ENCODE measurements at places on chromosomes 1 and 21.

GRCh38 chr1:57638239-57638638 lies 214.4 kb upstream of the DAB1 start:
- no peak for DNase-seq

DNA sequence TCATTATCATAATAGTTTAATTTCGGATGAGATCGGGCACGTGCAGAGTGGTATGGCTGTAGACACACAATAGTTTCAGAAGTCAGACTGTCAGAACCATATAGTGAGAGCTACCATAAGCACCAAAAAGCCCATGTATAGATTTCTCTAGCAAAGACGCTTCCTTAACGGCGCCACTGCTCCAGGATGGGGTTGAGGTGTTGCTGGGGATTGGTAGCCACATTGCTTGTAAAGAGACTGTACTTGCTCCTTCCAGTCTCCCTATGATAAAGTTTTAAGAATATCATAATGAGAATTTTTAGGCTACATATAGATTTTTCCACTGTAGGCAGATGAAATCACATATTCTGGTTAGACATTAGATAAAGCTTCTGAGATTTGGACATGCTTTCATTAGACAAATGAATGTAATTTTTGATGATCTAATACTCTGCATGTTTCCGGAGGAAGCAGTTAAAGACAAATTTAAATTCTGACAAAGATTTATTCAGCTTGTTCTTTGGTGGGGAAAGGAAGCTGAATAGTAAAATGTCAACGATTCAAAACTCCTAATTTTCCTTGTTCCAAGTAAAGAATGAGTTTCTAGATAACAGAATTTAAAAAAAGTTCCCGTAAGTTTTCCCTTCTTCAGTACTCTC lies 77.7 kb downstream of the MAP3K7CL start:
- no peak for DNase-seq

- no peak for DNase-seq
These were observed 36.5 kb upstream of the PDE9A start for GRCh38 chr21:42616941-42617340.

DNA sequence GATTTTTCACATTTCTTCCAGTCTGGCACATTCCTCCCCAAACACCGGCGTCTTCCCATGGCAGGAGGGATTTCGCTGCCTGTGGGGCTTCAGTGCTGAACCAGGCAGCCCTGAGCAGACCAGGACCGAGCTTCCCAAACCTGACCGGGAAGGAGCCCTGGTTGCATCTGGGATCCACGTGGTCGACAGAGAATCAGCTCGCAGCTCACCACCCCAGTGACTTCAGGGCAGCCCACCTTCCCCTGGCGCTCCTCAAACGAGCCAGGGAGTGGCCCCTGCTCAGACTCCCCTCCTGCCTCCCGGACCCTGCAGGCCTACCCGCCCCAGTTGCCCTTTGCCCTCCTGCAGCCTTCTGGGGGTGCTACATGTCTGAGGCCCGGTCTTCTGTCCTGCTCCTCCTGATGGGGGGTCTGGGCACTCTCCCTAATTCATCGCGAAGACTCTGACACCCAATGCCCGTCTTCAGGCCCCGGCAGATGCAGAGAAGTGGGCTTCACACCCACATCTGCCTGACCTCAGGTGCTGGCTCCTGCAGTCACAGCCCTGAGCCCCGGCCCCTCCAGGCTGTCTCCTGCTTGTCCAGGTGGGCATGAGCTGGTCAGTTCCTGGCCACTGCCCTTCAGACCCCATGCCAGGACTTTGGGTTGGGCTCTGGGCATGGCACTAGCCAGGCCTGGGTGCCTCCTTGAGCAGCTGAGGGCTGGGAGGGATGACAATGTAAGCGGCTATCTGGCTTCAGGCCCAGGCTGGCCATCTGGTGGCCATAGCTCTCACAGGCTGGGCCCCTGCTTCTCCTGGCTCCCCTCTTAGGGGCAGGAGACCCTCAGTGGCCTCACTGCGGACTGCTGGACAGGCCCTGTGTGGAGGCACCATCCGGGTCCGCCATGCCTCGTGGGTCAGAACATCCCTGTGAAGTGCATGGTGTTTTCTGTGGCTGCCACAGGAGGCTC lies 26.1 kb upstream of the PRSS38 start:
- no peak for DNase-seq

- peak; percentile 65 for DNase-seq
These were observed 6.8 kb downstream of the NCF2 start for GRCh38 chr1:183583466-183583865.

GRCh38 chr1:32051706-32052105 lies 21.0 kb upstream of the TMEM39B start:
- no peak for DNase-seq

DNA sequence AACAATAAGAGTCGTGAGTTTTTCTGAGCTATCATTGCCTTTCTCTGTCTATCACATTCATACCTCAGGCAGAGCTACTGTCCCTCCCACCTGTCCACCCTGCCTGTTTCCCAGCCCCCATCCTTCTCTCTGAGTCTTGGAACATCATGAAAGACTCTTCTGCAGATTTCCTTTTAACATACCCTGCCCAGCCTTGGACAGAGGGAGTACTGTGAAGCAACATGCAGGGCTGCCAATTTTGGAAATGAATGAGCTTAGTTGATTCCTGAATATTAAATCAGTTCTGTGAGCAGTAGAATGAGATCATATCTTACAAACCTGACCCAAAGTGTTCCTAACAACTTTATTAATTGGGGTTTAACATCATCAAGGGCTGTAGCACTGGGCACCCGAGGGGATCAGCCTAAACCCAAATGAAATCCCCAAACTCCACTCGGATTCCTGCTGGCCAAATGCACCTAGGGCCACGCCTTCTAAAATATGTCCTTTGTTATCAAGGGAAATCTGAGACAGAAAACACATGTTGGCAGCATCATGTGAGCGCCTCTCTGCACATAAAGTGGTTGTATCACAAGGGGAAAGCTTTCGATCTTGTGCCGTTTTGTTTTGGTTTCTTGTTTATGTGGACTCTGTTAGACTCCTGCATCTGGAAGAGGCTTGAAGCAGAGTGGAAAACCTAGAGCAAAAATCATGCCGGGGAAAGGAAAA lies 357.6 kb downstream of the KIF26B start:
- DNase-seq = no peak

DNA sequence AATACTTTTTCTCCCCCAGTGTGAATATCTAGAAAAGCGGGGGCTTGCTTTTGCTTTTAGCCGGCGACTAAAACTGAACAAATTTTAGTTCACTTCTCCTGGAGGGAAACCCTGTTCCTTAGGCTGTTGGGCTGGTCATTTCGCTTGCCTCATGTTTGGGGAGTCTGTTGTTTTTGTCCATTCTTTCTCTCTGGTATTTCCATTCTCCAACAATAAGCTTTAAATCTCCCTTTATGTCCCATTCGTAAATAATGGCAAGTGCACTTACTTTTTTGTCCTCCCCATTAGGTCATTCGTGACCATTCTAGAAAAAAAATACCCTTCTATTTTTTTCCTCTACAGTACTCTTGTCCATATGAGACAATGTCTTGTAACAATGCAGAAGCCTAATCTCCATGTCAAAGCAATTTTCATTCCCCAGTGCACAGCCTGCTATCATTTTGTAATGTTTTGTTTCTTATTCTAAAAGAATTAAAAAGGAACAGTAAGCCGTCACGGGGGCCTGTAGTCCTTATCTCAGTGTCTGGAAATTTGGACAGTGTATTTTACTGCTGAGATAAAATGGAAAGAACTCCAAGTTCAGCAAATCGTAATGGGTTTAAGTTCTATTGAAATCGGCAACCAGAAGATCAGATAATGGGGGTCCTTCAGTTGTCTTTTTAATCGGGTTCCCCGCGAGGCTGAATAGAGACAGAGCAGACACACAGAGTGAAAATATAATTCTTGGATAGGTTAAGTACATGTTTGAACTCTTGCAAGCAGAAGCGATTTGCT lies 21.8 kb downstream of the PROX1 start:
- DNase-seq = no peak

DNA sequence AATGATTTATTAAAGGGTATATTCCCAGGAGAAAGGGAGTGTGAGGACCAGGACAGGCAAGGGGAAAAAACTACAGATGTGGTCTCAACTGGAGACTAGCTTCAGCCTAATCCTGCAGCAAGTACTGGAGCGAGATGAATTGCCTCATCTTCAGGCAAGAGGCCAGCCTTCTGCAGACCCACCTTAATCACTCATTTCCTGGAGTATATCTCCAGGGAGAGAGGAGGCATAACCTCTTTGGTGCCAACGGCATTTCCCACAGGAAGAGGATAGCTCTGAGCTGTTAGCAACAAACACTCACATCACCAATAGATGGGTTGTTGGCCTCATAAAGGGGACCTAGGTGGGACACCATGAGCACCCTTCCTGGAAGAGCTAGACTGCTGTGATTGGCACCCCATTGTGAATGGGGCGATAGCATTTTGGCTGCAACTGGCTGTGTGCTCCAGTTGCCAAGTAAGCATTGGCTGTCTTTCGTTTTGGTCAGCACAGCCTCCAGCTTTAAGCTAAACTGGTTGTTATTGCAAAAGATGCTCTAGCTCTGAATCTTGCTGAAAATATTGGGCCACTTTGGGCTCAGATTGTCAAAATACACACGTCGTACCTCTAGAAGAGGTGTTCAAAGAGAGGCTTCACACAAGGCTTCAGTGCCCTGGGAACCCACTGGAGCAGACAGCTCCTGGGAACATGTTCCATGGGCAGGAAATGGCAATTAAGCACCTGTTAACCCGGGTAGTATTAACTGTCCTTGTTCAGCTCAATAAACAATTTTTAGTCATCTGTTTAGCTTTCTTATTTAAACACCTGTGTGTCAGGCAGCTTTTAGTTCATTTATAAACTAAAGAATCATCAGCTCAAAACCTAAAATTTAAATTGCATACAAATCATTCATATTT lies 314.8 kb upstream of the C1orf87 start:
- DNase-seq = peak; percentile 86

DNA sequence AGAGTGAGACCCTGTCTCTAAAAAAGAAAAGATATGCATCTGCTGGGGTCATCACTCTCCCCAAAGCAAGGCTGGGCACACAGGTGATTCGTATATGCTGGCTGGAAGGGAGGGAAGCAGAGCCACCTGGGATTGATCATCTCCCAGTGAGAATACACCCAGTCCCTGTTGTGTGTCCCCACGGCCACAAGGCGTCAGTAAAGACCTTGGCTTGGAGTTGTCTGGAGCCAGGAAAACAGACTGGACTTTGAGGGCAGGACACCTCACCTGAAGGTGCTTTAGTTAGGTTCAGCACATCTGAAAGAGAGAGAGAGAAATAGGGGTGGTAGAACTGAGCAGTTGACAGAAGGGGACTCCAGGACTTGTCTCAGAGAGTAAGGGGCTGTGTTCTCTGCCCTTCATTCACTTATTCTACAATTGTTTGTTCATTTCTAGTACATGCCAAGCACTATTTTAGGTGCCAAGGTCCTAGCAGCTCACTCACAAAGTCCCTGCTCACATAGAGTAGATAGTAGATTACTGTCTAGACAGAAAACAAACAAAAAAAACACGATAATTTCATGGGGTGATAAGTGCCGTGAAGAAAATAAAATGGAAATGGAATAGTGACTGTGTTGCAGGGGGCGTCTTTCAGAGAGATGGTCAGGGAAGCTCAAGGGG lies 13.5 kb downstream of the CITED4 start:
- peak; percentile 76 for DNase-seq

DNA sequence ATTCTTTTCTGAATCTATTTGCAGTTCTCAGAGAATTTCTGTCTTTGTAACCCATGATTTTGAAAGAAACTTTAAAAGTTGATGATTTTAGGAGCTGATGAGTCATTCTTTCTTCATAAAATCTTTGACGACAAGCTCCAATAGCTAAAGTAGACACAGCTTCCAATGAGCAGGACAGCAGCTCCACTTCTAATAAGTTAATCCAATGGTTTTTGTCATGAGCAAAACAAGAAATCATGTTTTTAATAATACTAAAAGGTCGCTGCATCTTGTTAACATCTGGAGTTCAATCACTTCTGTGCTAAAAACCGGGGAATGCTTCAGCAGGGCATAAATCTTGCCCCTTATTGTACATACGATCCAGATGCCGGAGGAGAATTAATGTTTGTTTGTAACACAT lies 48.9 kb upstream of the GORAB start:
- DNase-seq = no peak

DNA sequence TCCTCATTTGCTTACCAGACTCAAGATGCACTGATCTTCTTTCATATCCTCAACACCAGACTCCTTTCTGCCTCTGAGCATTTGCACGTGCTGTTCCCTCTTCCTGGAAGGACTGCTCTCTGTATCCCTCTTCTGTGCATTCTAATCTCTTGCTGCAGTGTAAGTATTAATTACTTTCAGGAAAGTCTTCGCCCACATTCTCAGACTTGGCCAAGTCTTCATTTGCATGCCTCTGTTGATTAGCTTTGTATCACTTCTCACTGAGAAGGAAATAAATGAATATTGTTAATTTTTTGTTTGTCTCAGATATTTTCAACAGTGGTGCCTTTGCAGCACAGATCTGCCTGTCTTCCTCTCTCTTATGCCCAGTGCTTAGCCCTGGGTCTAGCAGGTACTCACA lies 50.3 kb upstream of the RAB3GAP2 start:
- DNase-seq = no peak

GRCh38 chr1:232422098-232422497 lies 207.8 kb downstream of the SIPA1L2 start:
- no peak for DNase-seq

GRCh38 chr1:201703621-201704438 lies 125.1 kb upstream of the IPO9 start:
- DNase-seq = peak; percentile 82

DNA sequence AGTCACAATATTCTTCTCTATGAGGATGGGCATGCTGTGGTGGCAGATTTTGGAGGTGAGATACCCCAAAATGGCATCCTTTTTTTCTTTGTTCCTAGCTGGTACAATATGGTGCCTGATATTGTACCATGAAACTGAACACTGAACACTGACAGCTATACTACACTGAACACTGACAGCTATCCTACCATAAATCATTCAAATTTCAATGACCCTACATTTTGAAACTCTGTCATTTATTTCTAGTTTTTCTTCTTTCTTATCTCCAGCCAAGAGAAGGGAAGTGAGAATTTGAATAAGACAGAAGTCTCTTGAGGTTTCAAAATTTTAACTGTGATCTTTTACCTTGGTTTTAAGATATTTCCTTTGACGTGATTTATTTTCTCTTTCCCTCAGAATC lies 76.3 kb downstream of the LRRC53 start:
- no peak for DNase-seq

DNA sequence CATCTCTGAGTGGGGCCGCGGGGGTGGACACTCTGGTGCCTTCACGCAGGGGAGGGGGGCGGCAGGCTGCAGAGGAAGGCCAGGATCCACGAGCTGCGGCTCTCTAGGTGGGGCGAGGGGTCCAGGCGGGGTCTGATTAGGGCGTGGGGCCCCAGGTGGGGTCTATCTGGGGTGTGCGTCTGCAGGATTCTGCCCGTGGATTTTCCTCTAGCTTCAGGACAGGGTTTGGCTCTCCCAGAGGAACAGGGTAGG lies 6.3 kb downstream of the JMJD4 start:
- no peak for DNase-seq

DNA sequence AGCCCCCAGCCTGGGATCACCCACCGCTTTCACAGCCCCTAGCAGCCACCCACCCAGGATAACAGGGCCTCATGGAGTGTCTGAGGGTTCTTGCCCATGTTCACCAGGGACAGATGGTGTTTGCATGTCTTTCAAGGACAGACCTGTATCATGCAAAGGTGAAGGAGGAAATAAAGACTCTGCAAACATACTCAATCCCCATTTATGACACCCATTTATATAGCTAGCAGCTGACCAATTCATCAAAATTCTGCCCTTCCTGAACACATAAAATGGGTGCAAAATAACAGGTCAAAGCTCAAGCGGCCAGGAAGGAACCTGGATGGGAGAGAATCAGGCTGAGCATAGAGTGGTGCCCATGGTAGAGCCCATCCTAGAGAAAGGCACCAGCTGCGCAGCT lies 32.8 kb upstream of the LYPD8 start:
- DNase-seq = no peak

All from fibroblast of pulmonary artery (primary cell).